Activated naive CD4-positive, alpha-beta T cell treated with anti-CD3 and anti-CD28 coated beads, Interleukin-2, amount 50 U/mL, for 72 hours (primary cell): ENCODE measurements at places on chromosomes 2 and 18. TPM values are rescaled to one million over a fixed set of nuclear protein-coding genes. Genes with fewer than 3 reads are reported as not detected.

GRCh38 chr2:44768438-44769236 is 172.9 kb upstream of the SIX3 start:
- DNase-seq, result no peak

GRCh38 chr2:18412980-18413675 is 147.3 kb downstream of the RDH14 start:
- DNase-seq, result no peak

DNA sequence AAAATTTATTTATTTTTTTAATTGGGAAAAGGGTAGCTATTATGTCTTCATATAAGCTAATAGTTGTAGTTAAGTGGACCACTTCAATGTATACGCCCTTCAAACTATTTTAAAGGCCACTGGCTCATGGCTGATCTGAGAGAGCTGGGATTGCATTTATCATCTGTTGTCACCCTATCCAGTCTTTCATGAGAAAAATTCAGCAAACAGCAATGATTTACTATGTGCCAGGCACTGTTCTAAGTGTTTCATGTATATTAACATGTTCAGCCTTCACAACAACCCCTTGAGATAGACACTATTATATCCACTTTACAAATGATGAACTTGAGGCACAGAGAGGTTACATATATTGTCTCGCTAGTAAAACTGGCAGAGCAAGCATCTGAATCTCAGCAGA is 66.1 kb upstream of the ZNF397 start:
- DNase-seq, result no peak

- no peak for DNase-seq
Measured at GRCh38 chr2:11798701-11799435, 52.4 kb downstream of the LPIN1 start.

DNA sequence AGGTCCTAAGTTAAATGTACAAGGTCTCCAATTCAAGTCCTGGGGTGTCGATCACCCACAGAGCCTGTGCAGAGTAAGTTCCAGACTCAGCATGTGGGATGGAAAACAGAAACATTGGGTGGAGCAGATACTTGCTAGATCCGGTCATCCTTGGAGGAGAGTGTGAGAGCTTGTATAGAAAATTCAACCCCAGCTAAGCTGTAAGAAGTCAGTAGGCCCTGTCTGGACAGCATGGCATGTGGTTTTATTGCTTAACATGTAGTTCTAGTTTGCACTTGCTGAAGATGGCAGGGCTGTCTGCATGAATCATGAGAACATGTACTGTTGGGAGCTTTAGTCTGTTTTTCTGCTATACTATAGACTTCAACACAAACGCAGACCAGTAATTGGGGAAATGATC is 189.6 kb upstream of the RMP24 start:
- DNase-seq, result no peak

GRCh38 chr2:72940786-72941185 is 23.5 kb downstream of the EMX1 start:
- no peak for DNase-seq

GRCh38 chr2:50885948-50886347 is 146.0 kb downstream of the NRXN1 start:
- DNase-seq, result no peak

DNA sequence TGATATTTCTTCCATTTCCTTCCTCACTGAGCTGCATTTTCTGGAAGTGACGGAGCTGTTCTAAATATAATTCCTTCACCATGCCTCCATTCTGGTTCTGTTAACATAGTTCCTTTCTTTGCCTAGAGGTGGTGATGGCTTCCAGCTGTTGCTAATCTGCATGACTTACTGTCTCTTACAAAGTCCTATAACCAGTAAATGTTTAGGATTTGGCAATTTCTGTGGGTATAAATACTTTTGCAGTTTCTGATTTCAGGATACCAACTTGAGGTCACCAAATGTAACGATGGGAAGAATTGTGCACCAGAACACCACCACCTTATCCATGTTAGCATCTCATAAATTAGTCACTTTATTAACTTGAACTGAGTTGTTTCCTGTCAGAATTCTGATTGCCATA is 101.7 kb upstream of the FN1 start:
- DNase-seq, result no peak

GRCh38 chr2:195805283-195805976 is 148.4 kb downstream of the SLC39A10 start:
- DNase-seq, result no peak

GREB1 gene
- total RNA-seq, result 0.91 TPM

UCN gene
- total RNA-seq, result 3.6 TPM

MGAT4A gene
- total RNA-seq, result 95.6 TPM

TMEM37 gene
- total RNA-seq, result not detected

REG1B gene
- not detected for total RNA-seq

RAX gene
- 0.56 TPM for total RNA-seq

IL1F10 gene
- not detected for total RNA-seq

PIK3C3 gene
- total RNA-seq, result 56.4 TPM
